Kidney (tissue), 22 donors: ENCODE measurements at places on chromosomes 2 and 18.
A peak's percentile ranks its signal among the peaks of the same experiment; 100 is the strongest.

DNA sequence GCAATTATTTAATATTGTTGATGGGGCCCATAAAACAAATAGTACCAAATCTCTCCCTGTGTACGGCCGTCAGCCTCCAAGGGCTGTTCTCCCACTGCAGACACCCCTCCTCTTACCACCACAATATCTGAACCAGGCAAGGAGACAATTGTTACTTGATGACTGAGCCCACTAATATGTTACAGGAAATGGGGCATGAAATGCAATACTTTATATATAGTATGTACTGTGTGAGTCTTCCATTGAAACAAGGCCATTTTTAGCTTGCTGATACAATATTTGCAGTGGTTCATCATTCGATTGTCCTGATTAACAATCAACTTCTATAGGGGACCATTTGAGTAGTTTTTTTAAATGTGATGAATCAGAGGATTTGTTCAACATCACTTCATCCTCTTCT lies 307.3 kb downstream of the GBX2 start:
- no peak for DNase-seq

GRCh38 chr2:28750316-28751251 lies 1.0 kb upstream of the PPP1CB start:
- DNase-seq, result peak; percentile 58

- no peak for DNase-seq
Measured at GRCh38 chr2:177169810-177170514, 42.6 kb upstream of the HNRNPA3 start.

- DNase-seq, result no peak
Measured at GRCh38 chr2:189835855-189836558, 51.8 kb downstream of the PMS1 start.

GRCh38 chr18:23812546-23813440 lies 123.5 kb downstream of the LAMA3 start:
- DNase-seq, result no peak

- DNase-seq, result peak; percentile 61
Measured at GRCh38 chr2:208407667-208408066, 1.1 kb downstream of the PTH2R start.

DNA sequence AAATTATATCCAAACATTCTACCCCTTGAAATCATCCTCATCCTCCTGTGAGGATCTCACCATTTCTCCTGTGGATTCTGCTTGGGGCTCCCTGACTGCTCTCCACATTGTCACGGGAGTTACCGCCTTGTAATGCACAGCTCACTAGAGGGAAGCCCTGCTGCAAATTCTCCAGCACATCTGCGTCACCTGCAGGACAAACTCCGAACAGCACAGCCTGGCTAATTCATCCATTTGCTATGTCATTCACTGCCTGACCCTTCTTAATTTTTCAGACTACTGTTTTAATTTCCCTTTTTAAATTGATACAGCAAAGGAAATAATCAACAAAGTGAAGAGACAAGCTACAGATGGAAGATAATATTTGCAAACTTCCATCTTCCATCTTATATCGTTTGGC lies 627.4 kb downstream of the FBXO15 start:
- no peak for DNase-seq

- peak; percentile 25 for DNase-seq
Measured at GRCh38 chr2:181790716-181791649, 100.5 kb upstream of the ITPRID2 start.

DNA sequence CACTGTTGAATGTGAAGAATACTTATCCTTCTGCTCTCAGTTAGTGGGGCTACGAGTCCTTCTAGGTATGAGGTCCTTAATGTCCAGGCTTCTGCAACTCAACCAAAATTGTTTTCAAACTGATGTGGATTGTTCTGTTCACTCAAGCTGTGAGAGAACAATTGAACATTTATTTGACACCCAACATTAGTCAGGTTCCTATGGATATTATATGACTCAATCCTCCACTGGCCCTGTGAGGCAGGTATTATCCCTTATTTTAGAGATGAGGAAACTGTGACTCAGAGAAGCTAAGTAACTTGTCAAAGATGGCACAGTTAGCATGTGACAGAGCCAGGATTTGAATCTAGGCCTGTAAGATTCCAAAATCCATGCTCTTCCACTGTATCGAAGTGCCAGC lies 1.2 kb upstream of the LYG2 start:
- no peak for DNase-seq

- no peak for DNase-seq
Measured at GRCh38 chr2:193703411-193703810, 1508.7 kb upstream of the TMEFF2 start.

DNA sequence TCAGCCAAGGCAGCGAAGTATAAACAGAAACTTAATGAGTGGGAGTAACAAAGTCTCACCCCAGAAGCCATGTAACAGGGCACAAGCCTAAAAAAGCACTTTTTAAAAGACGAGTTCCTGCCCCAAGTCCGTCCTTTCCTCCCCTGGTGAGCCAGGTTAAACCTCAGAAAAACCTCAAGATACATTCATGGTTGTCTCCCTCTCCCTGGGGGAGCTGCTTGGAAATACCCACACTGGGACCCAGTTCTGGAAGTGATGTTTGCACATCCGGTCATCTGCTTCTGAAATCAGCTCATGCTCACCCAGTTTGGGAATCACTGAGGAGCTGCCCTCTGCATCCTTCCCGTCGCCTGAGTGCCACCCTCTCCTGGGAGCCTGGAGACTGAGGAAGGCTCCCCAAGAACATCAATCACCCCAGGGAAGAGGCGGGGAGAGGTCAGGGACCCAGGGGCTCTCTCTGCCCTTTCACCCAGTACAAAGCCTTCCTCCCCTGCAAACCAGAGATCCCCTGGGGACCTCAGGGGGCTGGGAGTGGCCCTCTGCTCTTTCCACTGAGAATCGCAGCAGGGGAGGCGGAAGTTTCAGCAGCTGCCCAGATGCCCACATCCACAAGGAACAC lies 150.6 kb upstream of the AGAP1 start:
- DNase-seq, result peak; percentile 4

DNA sequence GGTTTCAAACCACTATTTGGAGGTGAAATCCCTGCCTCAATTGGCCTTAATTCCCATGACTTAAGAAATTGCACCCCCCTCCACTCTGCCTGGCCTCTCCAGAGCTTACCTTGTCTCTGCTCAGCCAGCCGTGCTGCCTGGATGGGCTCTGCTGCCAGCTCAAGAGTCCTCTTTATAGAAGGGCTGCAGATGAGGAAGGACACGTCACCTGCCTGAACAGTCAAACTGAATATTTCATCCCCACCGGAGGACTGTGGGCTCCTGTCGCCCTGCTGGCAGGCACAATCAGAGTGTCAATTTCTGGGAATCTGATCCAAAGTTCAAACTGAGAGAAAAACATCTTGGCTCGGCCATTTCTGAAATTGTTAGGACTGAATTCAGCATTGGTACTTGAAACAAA lies at the start of gene OTOS:
TSS of gene OTOS (minus strand) at position 148 of the 400 bp plus-strand sequence. CDS start 332 bp downstream, outside the sequence.
- no peak for DNase-seq

- DNase-seq, result no peak
Measured at GRCh38 chr18:73264562-73264921, 396.8 kb upstream of the NETO1 start.

- DNase-seq, result no peak
Measured at GRCh38 chr2:191670076-191670475, 7.9 kb upstream of the NABP1 start.

- DNase-seq, result no peak
Measured at GRCh38 chr2:101524806-101525430, 50.0 kb upstream of the RFX8 start.

DNA sequence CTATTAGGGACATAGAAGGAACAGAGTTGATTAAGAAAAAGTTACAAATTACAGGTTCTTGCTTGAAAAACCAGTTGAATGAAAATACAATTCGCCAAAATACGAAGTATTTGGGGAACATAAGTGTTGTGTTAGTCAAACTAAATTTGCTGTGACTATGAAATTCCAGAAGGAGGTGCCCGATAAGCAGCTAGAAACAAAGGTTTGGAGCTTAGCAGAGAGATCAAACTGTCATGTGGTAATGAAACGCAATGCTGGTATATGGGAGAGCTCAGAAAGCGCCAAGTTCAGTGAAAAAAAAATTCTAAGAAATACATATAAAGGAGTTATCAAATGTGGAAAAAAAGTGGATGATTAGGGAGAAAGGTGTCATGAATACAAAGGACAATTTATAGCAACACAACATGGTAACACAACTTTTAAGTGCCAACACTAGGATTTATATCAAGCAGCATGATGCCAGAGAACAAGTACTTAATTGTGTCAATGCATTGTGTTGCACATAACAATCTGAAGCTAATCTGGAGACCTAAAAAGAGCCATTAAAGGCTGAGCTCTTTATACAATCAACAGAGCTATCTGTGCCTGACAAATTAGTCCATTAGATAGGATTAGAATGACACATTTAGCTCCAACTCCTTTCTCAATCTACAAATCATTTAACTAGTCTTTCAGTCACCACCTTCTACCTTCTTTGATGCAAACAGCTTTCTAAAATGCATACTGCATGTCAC lies 31.2 kb downstream of the SMAD2 start:
- no peak for DNase-seq

DNA sequence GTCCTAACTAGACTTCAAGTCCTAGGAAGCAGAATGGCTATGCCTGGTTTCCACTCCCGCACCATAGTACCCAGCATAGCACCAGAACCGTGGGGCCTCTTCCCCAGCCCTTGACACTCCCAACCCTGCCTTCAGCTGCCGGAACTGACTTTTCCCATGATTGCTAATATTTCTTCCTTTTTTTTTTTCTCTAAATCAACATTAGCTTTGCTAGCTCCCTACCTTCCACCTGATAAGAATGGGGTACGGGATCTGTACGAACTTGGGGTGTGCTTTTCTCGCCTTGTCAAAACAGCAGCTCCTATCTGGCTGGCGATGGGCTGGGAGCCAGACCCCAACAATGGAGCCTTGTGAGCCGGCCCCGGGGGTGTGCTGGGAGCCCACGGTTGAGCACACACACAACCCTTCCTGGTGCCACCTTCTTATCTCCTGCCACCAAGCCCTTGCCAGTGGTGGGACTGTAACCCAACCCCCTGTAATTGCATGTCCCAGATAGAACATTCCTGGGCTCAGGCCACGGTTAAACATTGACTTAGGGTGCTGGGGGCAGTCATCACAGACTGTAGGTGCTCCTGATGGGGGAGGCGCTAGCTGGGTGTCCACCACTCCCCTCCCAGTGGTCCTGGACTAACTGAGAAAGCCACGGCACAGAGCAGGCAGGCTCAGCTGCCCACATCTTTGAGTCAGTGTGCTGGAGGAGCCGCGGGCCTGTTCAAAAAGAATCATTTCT lies 213.0 kb upstream of the HAAO start:
- peak; percentile 84 for DNase-seq

DNA sequence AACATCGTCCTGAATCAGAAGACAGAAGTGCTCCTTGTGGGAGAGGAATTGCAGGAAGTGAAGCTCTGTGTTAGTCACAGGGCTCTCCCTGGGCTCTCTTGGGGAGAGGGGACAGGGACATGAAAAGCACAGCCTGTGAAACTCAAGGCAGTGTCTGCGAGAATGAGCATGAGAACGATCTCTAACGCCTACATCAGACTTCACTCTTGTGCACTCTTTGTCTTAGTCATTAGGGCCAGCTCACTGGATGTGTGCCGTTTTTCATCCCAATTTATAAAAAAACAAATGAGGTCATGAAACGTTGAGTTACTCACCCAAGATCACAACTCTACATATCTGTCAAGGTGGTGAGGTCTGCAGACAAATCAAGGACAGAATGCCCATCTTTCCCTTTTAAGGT lies 27.0 kb upstream of the TWIST2 start:
- peak; percentile 22 for DNase-seq

DNA sequence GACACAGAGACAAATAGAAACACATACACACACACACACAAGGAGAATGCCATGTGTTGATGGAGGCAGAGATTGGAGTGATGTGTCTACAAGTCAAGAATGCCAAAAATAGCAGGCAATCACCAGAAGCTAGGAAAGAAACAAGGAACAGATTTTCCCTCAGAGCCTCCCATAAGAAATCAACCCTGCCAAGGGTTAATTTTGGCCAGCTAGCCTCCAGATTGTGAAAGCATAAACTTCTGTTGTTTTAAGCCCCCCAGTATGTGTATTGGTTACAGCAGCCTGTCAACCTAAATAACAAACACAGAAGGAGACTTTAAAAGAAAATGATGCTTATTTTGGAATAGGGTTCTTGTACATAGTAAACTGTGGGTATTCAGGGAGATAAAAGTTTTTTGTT lies 5.6 kb upstream of the STK39 start:
- peak; percentile 31 for DNase-seq

- no peak for DNase-seq
Measured at GRCh38 chr18:55647331-55647730, 59.3 kb upstream of the TCF4 start.

DNA sequence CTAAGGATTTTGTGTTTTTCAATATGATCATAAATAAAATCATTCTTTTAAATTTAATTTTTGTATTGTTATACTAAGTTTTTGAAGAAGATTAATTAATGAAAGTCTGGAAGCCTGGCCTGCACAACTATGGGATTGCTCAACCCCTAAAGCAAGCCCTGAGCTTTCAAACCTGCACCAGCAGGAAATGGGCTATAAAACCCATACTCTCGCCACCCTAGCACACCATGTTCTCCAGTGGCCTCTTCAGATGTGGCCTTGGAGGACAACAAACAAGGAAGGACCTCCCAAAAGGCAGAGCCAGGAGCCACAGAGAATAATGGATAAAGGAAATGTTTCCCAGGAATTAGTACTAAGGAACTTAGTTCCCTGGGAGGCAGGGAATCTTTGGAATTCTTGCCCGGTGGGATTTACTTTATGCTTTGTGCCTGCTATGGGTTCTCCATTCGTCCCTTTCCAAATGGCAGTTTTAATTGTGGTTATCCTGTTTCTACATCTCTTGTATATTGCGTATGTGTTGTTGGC lies 212.5 kb downstream of the ZFP36L2 start:
- no peak for DNase-seq

DNA sequence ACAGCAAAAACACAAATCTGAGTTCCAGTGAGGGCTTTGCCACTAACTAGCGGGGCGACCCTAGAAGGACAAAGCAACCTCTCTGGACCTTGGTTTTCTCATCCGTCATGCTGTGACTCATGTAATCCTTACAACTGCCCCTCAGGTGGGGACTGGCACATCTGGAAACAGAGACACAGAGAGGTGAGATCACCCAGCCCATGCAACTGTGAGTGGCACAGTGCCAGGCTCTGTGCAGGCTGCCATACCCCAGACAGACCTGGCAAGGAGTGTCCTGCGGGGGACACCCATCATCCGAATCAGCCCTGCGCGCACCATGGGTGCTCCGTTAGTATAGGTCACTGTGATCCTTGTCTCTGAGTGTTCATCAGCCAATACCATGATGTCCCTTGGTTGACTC lies 198.3 kb downstream of the SMAD7 start:
- DNase-seq, result no peak
